ENCODE measurements at places on chromosomes 7 and 10. TPM values are rescaled to one million over a fixed set of nuclear protein-coding genes. Genes with fewer than 3 reads are reported as not detected.

GRCh38 chr7:140230861-140231770 is 54.3 kb upstream of the KDM7A start:
- peaks cover 76% of the 10 kb centered on the region for H3K4me1 ChIP-seq
- peak; percentile 54 for DNase-seq

- H3K36me3 ChIP-seq, result no peaks in the 10 kb centered on the region
- DNase-seq, result no peak
- no peak overlapping the region for H3K27ac ChIP-seq
- H3K27me3 ChIP-seq, result peaks cover 34% of the 10 kb centered on the region
Observed at GRCh38 chr7:133207687-133208086, 45.2 kb upstream of the EXOC4 start.

DNA sequence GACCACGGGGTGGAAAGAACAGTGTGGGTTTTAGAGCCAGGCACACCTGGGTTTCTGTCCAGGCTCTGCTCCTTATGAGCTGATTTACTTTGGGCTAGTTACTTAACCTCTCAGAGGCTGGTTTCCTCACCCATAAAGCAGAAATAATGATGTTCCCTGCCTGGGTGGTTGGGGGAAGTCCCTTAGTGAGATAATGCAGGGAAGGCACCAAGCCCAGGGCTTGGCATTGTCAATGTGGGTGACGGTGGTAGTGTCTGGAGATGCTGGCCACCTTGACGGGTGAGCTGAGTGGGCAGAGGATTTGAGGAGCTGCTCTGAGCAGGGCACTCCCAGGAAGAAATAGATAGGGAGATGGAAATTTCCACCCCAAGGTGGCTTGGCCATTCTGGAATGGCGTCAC is 65.2 kb downstream of the SH2D4B start:
- no peak for DNase-seq
- no peak overlapping the region for H3K4me3 ChIP-seq

Gene SEMA3E
- polyA plus RNA-seq, result not detected

Measured in naive B cell (primary cell).